Fibroblast of skin of left biceps (primary cell): ENCODE measurements at places on chromosomes 7 and 10.

DNA sequence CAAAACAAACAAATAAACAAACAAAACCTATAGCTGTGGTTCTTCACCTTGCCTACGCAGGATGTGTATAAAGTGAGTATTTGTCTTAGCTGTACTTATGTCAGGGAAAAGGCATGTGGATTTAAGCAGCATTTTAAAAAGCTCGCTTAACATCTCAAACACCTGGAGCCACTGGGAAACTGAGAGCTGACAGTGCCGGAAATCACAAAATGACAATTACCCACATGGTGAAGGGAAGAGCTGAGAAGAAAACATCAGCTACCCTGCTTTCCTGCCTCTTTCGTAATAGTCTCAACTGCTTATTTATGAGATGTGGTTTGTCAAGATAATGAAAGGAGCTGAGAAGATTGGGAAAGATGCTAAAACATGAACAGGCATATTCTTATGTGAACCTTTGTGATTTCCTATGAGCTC is 31.1 kb upstream of the MSMB start:
- DNase-seq: no peak

- no peak for DNase-seq
Measured at GRCh38 chr10:2464483-2464882, 602.9 kb upstream of the PFKP start.

DNA sequence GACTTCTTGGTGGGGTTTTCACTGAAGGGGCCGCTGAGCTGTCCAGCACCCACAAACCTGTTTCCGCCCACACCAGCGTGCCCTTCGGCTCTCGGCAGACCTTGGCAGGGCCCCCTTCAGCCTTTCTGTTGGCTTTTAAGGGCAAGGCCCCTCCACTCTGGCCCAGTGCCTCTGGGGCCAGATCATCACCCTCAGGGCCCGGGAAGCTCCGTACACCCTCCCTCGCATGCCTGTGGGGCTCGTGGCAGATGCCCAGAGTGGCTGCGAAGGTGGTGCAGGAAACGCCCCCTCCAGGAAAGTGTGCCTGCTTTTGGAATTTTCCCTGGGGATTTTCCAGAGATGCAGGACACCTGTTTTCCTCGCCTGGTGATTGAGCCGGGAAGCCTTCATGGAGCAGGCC is 7.0 kb downstream of the LHPP start:
- DNase-seq: no peak

- DNase-seq: no peak
Measured at GRCh38 chr10:97854743-97855142, 5.1 kb downstream of the GOLGA7B start.

GRCh38 chr7:28685242-28685643 is 272.9 kb downstream of the TRIL start:
- no peak for DNase-seq

DNA sequence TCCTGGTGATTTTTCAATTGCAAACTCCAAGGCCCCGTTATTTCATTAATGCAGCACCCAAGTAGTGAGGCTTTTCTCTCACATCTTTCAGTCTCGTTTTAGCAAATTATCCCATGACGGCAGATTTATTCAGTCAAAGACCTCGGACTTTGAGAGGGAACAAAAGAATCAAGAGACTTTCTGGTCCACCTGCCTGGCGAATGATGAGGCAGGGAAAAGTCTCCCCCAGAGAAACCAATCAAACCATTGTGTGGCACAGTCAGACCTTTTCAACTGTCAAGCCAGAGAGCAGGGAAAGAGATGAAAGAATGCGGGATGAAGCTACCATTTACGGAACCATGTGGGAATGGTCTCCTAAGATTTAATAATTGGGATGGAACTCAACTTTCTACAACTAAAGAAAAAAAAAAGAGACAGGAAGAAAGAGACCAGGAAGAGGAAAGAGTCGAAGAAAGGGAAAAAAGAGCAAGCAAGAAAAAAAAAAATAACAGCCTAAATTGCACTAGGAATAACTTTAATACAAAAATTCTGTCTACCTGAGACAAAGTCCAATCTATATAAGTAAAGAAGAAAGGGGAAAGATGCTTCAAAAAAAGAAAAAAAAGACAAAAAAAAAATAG is 22.8 kb downstream of the GLI3 start:
- DNase-seq: no peak

DNA sequence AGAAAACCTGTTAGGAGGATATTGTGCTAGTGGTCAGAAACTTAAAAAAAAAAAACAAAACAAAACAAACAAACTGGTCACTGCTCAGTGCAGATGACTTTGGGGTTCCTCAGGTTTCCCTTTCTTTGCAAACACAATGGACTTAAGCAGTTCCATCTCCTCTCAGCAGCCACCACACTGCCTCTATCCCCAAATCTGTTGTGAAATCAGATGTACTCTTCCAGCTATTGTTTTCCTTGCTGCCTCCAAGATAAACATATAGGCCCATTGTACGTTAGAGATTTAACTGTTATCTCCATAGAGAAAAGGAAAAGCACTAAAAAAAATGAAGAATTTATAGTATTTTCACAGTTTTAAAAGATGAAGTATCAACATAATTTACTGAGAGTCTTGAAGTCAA is 147.1 kb downstream of the MPP7 start:
- no peak for DNase-seq

DNA sequence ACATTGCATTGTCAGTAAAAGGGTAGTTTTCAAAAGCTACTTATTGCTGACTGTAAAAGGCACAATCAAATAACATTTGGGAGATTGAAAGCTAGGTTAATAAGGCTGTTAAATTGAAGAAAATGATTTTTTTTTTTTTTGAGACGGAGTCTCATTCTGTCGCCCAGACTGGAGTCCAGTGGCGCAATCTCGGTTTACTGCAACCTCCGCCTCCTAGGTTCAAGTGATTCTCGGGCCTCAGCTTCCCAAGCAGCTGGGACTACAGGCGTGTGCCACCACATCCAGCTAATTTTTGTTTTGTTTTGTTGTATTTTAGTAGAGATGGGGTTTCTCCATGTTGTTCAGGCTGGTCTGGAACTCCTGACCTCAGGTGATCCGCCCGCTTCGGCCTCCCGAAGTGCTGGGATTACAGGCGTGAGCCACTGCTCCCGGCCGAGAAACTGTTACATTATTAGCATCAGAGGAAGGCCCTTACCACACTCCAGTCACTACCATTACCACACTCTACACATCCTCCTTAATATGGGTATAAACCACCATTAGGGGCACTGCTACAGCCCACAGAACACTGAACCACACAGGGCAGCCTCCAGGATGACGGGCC is 1.0 kb downstream of the CYP51A1 start:
- DNase-seq: no peak

GRCh38 chr7:21620054-21620453 is 77.2 kb downstream of the DNAH11 start:
- no peak for DNase-seq

GRCh38 chr10:102673819-102674511 is 29.7 kb downstream of the TRIM8 start:
- peak; percentile 29 for DNase-seq

DNA sequence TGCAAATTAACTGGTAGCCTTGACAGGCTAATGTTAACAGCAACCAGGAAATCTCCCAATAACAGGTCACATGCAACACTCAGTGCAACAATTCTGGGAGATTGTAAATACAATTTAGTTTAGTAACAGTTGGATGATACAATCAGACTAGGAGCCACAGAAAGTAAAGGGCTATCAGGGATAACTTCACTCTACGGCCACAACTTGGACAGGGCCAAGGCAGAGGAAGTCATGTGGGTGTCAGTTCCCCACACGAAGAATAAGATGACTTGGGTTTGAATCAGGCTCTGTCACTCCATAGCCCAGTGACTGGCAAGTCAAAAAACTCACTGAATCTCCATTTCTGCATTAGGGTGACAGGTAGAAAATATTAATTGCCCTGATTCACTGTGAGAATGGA is 217.3 kb upstream of the CCDC6 start:
- no peak for DNase-seq

- DNase-seq: no peak
Measured at GRCh38 chr7:48042216-48042615, 6.9 kb downstream of the C7orf57 start.

DNA sequence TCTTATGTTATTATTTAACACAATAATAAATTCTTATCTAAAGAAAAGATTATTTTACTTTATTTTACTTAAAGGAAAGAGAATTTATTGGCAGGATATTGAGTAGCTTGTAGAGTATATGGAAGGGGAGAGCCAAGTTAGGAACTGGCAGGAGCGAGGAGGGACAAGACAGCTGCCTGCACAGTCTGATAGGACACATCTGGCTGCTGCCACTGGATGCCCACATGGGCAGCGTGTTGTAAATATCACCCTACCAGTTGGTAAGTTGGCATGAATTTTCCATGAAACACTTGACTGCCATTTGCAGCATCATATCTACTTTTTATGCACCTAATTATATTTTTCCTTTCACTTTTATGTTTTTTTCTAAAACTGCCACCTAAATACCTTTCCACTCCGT is 19.6 kb downstream of the SRI start:
- DNase-seq: no peak

DNA sequence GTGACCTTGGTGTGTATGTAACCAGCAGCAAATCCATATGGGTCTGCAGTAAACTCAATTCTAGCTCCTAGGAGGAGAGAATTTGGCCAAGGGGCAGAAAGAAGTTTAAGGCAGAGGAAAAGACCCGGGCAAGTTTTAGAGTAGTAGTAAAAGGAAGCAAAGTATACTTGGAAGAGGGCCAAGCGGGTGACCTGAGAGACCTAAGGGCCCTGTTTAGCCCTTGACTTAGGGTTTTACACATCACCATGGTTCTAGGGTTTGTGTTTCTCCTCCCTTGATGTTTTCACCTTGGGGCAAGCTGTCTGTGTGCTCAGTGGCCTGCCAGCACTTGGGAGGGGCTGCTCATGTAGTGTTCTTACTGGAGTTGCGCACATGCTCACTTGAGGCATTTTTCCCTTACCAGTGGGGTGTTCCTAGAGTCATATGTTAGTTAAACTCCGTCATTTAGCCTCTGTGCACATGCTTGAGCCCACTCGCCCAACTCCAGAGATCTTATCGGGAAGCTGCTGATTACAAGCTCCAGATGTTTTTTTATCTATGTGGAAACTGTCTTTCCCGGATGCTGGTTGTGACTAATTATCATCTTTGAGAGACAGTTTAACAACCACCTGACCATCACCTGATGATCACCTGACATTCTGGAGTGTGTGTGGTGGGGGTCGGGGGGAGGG is 137.6 kb upstream of the PRSS1 start:
- no peak for DNase-seq

- DNase-seq: no peak
Measured at GRCh38 chr10:13674645-13675588, 88.2 kb downstream of the PRPF18 start.

DNA sequence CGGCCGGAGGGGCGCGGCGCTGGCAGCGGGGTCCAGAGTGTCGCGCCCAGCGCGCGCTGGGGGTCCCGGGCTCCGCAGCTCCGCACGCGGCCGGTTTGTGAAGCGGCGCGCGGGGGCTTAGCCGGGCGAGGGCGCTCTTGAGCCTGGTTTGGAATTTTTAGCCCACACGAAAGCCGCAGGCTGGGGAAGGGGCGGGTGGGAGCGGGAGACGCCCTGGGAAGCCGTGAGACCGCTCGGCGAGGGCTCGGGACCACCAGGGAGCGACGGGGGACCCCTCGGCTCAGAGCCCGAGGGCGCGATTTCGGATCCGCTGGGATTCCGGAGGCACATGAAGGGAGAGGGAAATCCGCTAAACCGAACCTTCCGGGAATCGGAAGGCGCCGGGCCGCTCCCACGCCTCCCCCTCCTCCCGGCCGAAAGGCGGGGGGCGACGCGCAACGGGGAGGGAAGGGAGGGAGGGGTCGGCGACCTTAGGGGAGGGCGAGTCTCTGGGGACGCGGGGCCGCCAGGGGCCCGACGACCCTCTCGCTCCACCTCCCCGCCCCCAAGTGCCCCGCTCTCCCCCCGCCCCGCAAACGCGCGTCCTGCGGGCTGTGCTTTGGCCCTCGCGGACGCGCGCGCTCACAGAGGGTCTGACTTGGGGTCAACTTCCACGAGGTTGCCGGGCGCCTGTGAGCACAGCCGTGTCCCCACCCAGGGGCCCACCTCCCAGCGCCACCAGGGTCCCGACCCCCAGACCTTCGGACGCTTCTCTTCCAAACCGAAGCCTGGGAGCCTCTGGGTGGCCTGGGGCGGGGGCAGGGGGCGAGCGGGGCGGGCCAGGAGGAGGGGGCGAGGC is 5.1 kb upstream of the ELFN1 start:
- no peak for DNase-seq

GRCh38 chr10:112981553-112981952 is 31.5 kb downstream of the TCF7L2 start:
- no peak for DNase-seq

DNA sequence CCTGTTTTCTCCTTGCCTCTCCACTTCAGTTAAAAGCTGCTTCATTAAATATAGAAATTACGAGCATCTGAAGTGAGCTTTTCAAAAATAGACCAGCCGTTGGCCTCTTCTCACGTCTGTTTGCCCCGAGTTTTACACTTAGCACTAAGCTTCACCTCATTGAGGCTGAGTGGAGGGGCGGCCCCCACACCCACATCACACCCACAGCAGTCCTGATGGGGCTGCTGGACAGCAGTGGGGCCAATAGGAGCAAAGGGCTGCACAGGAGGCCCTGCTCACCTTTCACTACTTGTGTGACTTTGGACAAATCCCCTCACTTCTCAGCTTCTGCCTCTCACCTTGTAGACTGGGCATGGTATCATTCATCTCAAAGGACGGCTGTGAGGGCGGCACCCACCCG is 677.8 kb downstream of the SDK1 start:
- DNase-seq: no peak

GRCh38 chr7:150453181-150453580 is 2.8 kb downstream of the GIMAP8 start:
- DNase-seq: no peak

DNA sequence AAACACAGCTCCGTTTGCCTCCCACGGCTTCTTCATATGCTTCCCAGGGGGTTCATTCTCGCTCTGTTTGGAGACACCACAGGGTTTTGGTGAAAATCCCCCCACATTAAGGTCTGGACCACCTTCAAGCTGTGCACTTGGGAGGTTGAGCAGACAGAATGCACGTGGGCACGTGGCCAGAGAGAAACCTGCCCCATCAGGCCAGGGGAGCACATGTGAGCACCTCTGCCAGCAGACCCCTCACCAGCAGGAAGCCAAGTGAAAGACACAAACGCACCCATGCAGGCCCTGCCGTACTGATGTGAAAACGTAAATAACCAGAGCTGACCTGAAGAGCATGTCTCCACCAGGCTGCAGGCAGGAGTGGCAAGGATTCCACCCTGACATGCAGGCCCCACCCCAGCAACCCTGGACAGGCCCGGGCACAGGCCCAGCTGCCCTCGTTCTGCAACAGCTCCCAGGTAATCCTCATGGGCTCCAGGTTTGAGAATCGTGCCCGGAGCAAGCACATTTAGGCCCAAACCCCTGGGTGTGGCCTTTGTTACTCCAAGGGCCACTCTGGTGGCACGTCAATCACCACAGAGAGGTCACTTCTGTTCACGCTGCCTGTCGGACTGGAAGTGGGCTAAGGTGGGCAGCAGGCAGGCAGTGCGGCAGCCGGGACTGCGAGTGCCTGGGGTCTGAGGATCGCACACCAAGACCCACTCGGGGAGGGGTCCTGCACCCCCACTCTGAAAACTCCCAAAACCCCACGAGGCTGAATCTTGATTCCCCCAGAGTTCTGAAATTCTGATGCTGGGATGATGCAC is 184.4 kb downstream of the PTPRN2 start:
- no peak for DNase-seq
